ENCODE measurements at places on chromosomes 1 and 21.

DNA sequence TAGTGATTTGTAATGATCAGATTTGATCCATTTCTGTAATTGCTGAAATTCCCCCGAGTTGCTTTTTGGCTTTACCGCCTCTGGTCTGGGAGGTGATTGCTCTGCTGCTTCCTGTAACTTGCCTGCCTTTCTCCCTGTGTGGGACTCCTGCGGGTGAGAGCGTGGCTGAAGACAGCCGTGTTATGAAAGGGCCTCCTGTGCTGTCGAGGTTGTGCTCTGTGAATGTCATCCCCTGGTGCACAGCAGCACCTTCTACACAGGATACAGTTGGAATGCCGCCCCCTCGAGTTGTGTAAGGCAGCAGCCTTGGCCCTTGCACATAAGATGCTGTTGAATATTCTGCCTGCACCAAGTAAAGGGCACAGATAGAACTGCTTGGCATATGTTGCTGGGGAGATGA is 5.9 kb downstream of the SOD1 start:
- no peak for DNase-seq

DNA sequence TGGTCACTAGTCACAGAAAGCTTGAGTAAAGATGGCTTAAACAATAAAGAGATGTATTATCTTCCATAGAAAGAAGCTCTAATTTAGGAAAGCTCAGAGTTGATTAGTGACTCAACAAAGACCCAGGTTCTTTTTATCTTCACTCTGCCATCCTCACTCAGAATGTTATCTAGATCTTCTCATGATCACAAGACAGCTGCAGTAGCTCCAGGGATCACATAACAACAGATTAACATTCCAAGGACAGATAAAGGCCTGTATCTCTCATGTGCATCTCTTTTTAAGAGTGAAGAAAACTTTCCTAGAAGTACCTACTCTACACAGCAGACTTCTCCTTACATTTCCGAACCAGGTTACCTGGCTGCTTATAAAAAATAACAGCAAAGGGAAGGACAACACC is 368.7 kb upstream of the PROX1 start:
- DNase-seq = no peak

GRCh38 chr21:36743008-36743407 is 44.1 kb downstream of the SIM2 start:
- no peak for DNase-seq

DNA sequence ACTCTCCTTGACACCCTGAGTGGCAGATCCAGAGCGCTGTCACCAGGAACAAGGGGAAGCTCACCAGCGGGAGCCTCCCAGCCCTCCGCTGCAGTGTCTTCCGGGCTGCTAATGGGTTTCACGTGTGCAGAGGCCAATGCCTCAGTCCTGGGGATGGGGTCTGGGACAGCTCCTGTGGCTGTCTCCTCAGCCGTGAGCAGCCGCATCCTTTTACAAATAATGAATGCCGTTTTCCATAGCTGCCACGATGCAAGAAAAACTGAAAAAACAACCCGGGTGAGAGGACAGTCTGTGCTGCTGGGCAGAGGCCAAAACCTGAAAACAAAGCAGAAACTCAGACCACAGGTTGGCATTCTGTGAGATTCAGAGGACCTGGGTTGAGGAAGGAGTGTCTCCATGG is 212.2 kb upstream of the RAB4A start:
- DNase-seq = peak; percentile 34

DNA sequence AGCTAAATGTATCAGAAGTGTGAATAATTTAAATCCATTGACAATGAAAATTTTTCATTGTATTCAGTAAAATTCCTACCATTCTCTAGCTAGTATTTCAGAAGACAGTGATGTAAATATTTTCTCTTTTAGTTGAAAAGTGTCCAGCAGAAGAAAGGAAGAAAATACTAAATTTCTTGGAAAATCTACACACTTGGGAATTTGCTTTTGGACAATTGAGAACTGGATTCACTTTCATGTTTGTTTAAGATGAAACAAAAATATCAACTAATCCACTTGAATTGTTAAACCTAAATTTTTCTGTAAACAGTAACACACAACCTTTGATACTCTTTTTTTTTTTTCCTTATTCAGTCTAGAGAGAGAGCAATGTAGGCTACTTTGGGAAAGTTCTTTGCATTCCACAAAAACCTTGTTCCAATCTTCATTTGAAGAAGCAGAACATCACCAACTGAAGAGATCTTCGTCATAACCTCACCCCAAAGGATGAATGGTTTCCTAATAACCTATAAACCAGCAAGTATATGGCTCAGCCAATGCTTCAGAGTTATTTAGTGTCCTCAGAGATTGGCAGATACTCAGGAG is 155.1 kb upstream of the GORAB start:
- no peak for DNase-seq

- DNase-seq = peak; percentile 44
Observed at GRCh38 chr1:44660176-44660575, 14.1 kb downstream of the TMEM53 start.

GRCh38 chr1:162682013-162682419 is 49.8 kb downstream of the DDR2 start:
- DNase-seq = no peak

GRCh38 chr1:162627662-162628296 is 4.5 kb upstream of the DDR2 start:
- no peak for DNase-seq

- no peak for DNase-seq
Observed at GRCh38 chr1:13807209-13807608, 107.2 kb downstream of the PRDM2 start.

DNA sequence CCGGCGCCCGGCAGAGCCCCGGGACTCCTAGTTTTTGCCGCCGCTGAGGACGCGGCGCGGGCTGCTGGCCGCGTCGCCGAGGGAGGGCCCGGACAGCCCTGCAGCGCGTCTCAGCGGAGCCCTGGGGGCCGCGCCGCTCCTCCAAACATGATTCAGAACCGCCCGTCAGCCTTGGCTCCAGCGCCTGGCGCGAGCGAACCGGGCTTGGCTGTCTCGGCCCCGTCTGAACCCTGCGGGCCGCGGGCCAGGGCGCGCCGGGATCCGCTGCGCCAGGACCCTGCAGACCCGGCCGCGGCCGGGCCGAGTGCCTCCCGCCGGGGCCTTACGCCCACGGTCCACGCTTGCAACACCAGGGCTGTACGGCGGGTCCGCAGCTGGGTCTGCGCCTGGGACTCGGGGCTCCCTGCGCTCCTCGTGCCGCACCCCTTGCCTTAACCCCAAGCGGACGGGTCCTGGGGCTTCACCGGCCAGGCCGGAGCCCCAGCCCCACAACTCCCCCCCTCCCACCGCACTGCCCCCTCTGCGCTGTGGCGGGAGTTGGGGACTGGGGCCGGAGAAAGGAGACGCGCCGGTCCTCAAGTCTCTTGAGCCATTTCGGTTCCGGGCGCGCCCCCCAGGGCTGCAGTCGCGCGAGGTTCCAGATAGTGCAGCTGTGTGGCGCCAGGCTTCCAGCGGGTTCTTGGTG is 48.4 kb upstream of the CD34 start:
- DNase-seq = no peak

DNA sequence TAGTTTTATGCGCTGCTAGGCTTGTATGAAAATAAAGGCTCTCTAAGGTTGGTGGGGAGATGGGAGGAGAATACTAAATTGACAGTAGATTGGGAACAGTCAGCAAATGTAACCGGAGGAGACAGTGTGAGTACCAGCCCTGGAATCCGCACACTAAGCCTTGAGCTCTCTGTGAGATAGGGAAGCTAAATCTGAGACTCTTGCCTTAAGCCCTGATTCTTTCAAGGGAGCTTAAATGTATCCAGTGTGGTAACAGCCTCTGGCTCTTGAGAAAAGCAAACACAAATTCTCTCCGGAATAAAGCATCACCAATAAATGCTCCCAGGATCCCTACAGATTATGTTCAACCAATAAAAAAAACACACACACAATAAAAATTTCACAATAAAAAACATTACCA is 33.0 kb upstream of the PDPN start:
- DNase-seq = no peak

DNA sequence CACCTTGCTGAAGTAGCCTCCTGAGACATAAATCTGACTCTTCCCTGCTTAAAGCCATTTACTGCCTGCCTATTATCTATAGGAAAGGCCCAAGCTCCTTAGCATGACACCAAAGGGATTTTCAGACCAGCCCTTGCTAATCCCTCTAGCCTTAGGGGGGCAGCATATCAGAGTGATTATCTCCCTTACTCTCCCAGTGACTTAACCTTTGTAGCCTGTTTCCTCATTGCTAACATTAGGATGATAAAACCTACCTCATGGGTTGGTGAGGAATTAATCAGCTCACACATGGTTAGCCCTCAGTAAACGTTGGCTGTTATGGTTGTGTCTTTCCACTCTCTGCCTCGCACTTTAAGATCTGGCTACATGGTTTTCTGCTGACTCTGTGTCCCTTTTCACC is 70.1 kb downstream of the ROR1 start:
- no peak for DNase-seq

- DNase-seq = no peak
Observed at GRCh38 chr1:45051005-45051772, 39.1 kb downstream of the UROD start.

GRCh38 chr1:5312293-5312674 is 657.9 kb downstream of the AJAP1 start:
- DNase-seq = no peak

DNA sequence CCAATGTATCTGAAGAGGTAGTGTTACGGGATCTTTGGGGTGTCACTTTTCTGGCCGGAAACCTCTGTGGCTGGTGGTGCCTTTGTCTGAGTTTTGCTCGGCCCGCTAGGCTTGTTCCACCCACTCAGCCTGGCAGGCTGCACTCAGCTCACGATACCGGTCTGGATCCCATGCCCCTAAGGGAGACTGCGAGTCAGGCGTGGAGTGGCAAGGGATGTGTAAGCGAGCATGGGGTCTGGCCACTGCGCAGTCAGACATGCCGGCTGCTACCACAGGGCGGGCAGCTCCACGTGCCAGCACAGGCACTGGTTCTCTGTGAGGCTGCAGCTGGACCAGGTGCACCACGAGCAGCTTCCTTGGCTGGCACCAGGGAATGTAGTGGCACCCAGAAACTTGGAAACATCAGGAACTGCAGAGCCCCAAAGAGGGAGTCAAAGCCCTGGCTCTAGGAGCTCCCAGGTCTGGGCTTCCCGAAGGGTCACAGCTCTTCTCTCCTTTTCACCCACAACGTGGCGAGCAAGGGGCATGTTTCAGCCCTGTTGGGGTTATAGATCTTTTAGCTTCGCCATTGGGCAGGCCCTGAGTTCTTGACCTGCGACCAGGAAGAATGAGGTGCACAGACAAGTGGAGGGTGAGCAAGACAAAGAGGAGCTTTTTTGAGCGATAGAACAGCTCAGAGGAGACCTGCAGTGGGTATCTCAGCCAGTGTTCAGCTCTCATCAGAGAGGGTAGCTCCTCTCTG is 23.8 kb upstream of the LRRC8C start:
- DNase-seq = no peak

DNA sequence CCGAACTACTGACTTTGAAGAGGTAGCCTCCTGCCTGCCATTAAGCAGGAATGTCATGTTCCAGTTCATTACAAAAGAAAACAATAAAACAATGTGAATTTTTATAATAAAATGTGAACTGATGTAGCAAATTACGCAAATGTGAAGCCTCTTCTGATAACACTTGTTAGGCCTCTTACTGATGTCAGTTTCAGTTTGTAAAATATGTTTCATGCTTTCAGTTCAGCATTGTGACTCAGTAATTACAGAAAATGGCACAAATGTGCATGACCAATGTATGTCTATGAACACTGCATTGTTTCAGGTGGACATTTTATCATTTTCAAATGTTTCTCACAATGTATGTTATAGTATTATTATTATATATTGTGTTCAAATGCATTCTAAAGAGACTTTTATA is 159.8 kb upstream of the SGIP1 start:
- no peak for DNase-seq

DNA sequence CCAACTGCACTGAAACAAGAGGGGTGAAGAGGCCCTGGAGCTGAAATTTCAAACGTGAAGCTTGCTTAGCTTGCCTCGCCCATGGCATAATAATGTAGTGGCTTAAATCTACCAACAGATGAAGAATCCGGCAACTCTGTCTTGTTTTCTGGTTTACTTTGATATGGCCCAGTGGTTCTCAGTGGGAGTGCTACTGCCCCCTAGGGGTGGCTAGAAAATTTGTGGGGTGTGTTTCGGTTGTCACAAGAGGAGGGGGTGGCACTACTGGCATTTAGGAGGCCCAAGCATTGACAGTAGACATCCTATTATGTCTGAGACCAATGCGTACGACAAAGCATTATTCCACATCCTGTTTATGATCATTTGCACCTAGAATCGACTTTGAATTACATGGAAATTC is 51.9 kb upstream of the C8B start:
- DNase-seq = no peak

DNA sequence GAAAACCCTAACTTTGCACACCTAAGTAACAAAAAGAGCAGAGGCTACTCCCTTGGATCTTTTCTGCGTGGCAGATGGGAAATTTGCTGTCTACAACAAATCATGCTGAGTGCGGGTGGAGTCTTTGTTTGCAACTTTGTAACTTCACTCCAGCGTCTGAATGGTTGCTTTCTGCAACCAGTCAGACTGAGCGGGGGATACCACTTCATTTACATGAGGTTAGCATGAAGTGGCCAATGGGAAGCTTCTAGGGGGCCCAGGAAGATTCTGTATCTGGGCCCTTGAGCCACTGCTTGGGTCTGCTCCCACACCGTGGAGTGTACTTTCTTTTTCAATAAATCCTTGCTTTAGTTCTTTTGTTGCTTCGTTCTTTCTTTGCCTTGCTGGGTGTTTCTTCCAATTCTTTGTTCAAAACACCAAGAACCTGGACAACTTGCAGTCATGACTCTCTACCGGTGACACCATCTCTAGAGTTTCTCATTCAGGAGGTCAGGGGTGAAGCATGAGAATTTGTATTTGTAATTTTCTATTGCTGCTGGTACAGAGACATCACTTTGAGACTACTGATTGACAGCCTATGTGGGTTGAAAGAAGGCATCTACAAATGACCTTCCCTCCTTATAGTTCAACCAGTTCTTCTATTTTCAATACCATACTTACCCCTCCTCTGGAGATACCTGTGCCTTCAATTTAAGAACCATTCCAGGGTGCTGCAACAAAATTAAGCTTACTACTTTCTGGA is 55.8 kb upstream of the RC3H1 start:
- DNase-seq = no peak

- DNase-seq = no peak
Observed at GRCh38 chr1:11062965-11063401, 3.2 kb upstream of the SRM start.

- no peak for DNase-seq
Observed at GRCh38 chr1:39136638-39137037, 67.9 kb upstream of the MACF1 start.

DNA sequence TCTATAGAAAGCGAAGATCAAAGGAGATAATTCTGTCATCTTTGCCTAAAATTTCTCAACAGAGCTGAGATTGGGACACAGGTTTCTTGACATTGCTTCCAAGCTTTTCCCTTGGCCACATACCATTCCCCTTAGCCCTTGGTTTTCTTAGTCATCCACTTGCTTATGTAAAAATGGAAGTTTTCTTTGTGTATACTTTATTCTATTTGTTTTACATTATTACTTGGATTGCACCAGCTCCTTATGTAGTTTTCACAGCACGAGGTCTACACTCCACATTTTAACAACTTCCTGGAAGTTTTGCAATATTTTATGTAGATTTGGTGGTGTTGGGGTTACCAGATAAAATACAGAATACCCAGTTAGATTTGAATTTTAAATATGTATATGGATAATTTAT is 129.8 kb downstream of the PLA2G4A start:
- no peak for DNase-seq

Measured in C1 segment of cervical spinal cord (tissue), 14 donors.